ENCODE measurements at places on chromosomes 2 and 18.

- no peak for ATAC-seq
These were observed 48.1 kb downstream of the GALNT3 start for GRCh38 chr2:165745916-165746315.

GRCh38 chr2:6948677-6949351 is 31.6 kb downstream of the RNF144A start:
- ATAC-seq: no peak

DNA sequence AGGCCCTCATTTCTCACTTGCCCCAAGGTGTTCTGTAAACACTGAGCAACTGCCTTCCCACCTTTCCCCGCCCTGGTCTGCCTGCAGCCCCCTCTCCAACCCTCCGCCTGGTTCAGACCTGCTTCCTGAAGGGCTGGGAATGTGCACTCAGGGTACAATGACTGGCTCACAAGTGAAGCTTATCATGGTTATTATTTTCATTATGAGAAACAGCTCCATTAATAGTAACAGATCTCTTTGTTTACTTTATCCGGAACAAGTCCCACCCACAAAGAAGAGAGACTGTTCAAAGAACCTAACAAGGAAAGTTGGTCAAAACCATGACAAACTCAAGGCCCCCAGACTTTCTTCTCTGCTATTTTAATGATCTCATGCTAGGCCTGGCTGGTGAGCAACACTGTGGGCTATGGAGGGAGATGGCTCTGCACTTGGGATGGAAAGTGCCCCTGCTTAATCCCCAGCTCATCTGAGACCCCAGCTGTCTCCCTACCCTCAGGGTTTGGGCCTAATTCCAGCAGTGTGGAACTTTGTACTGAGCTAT is 36.7 kb downstream of the ARHGAP25 start:
- peak; percentile 13 for ATAC-seq

GRCh38 chr2:219848882-219849281 is 221.5 kb downstream of the SLC4A3 start:
- ATAC-seq: no peak

DNA sequence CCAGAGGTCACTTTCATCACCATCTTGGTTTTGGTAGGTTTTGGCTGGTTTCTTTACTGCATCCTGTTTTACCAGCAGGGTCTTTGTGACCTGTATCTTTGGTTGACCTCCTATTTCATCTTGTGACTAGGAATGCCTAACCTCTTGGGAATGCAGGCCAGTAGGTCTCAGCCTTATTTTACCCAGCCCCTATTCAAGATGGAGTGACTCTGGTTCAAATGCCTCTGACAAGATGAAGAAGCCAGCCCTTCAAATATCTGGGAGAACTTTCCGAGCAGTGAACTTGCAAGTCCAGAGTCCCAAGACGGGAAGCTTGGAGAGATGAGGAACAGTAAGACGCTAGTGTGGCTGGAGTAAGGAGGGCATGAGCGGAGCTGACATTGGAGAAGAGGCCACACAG is 28.6 kb downstream of the PROKR1 start:
- ATAC-seq: no peak

DNA sequence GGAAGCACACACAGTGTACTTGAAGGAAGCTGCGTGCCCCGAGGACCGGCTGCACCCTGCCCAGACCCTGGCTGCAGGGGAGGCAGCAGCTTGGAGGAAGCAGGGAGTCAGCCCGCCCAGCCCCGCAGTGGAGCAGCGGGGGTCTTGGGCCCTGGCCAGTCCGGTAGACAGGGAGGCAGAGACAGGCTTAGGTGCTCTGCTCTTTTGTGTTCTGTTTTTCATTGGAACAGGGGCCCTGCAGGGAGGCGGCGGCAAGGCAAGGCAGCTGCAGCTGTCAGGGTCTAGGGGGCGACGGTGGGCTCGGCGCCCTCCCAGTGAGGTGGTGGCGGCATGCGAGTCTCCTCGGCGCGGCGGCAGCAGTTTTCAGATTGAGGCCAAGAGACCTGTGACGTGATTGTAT is 53.3 kb upstream of the TFCP2L1 start:
- no peak for ATAC-seq

- no peak for ATAC-seq
These were observed 60.2 kb downstream of the E2F6 start for GRCh38 chr2:11405599-11406266.

- ATAC-seq: no peak
These were observed 108.0 kb downstream of the SLC8A1 start for GRCh38 chr2:40343902-40344301.

DNA sequence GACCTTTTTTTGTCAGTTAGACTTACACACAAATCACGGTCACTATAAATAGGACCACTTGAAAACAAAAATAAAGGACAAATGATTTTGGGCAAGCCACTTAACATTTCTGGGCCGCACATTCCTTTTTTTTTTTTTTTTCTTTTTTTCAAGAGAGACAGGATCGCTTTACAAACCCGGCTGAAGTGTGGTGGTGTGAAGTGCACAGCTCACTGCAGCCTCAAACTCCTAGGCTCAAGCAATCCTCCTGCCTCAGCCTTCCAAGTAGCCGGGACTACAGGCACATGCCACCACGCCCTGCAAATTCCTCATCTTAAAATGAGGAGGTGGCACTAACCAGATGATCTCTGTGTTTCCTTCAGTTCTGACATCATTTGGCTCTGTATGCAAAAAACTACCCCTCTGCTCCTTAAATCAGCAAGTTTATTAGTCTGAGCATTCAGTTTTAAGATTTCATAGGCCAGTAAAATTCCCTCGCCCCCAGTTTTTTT is 28.3 kb upstream of the MRO start:
- no peak for ATAC-seq

GRCh38 chr18:70058916-70059315 is 111.2 kb upstream of the CD226 start:
- ATAC-seq: no peak

DNA sequence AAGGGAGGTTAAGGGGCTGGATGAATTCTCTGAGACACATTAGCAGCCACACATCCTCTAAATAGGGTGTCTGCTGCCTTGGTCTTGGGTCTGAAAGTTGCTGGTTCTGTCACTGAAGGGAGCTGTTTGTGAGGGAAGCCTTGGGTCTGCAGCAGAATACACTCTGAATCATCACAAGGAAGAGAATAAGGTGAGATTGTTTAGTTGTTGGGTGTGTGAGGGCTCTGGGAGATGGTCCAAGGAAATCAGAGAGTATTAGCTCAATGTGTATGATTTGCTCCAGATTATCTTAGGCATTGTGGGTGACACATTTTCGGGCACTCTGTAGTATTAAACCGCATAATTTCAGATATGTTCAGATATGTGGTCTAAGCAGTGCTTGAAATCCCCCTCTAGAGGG is 548.5 kb downstream of the SLC4A3 start:
- ATAC-seq: no peak

- ATAC-seq: no peak
These were observed 147.3 kb downstream of the AGAP1 start for GRCh38 chr2:235640926-235641723.

DNA sequence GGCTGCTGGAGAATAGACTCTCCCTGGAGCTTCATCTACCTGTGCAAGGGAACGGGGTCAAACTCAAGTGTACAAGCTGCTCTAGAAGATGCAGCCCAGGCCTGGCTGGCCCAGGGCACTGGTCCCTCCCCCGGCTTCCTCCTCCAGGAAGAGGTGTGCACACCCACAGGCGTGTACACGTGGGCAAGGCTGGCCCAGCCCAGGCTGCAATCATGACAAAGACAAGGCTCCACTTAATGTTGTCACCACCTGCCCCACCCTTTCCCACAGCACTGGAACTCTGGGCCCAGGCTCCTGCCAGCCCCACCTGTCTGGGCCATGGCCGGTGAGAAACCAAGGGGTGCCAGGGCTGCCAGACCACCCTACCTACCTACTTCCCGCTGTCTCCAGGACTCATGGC is 29.6 kb upstream of the ALPP start:
- ATAC-seq: peak; percentile 13

- ATAC-seq: no peak
These were observed 320.0 kb downstream of the LRATD1 start for GRCh38 chr2:14952400-14952963.

GRCh38 chr2:69482471-69482870 is 45.2 kb upstream of the NFU1 start:
- no peak for ATAC-seq

- no peak for ATAC-seq
These were observed 44.5 kb downstream of the PSMD14 start for GRCh38 chr2:161352719-161353118.

GRCh38 chr18:54805571-54806334 is 22.5 kb upstream of the RAB27B start:
- no peak for ATAC-seq

- no peak for ATAC-seq
These were observed 3.6 kb downstream of the IAH1 start for GRCh38 chr2:9477914-9478313.

DNA sequence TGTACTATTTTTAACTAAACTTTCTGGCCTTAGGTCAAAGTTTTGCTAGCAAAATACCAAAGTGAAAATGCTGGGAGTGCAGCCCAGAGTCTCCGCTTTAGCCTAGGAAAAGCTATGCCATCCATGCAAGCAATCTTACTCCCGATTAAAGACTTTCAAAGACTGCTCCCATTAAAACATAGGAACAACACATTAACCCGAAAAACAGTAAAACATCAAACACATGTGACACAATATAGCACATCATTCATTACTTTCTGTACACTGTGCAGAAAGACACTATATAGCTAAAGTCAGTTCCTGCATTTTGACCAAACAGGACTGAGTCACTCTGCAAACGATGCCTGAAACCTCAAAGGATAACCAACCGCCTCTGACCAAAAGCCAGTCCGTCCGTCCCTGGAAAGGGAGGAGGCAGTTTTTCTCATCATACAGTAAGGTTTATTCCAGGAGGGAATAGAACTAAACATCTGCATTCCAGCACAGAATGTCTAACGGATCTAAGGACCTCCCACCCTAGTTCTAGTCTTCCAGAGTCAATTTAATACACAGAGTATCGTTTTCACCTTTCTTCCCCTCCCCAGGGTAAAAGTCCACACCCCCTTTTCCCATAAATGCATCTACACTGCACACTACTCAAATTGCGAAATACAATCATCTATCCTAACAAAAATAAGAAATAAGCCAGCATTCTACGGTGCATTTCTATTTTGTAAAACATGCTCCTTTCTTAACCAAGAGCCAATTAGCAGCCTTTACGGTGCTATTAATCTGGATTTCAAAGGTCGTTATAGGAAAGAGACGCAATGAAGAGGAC is 1.7 kb downstream of the ROCK2 start:
- no peak for ATAC-seq

- no peak for ATAC-seq
These were observed 238.7 kb downstream of the TGIF1 start for GRCh38 chr18:3688690-3689089.

- ATAC-seq: no peak
These were observed 34.4 kb downstream of the YPEL5 start for GRCh38 chr2:30181176-30181575.

DNA sequence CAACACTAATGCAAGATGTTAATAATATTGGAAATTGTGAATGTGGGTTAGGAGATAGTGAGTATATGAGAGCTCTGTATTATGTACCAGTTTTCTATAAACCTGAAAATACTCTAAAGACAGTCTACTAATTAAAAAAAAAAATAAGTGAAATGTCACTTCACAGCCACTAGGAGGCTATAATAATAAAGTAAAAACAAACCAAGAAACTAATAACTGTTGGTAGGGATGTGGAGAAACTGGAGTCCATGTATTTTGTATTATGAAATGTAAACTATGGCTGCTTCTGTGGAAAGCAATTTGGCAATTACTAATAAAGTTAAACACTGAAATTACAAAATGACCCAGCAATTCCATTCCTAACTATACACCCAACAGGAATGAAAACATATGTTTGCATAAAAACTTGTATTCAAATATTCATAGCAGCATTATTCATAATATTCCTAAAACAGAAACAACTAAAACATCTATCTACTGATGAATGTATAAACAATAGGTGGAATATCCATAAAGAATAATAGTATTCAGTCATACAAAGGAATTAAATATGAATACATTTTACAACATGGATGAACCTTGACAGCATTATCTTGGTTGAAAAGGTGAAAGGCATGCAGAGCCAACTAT is 36.2 kb downstream of the CCDC178 start:
- no peak for ATAC-seq

GRCh38 chr2:10246831-10247230 is 55.9 kb upstream of the HPCAL1 start:
- ATAC-seq: no peak

DNA sequence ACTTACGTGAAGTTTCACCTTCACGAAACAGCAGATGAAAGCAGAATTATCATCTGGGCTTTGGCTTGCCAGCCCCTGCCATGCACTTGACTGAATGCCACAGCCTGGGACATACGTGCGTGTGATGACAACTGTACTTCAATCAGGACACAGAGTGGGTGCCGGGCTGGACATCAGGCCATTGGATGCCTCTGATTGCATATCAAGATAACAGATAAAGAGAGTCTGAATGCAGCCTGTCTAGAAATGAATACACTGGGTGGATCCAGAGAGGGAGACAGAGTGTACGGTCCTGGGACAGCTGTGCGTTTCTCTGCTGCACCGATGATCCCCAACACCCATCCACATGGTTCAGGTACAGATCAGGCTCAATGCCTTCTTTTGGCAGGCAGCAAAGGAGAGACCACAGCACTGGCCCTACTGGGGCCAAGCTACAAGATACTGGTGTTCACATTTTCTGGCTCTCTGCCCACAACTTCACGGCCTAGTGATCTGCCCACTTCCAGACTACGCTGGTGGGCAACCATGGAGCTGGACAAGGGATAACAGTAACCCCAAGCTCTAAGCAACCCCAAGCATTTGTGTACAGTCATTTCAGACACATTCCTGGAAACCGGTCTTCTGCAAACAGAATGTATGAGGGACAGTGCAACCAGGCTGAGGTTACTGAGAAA is 35.6 kb downstream of the FBLN7 start:
- ATAC-seq: peak; percentile 38

DNA sequence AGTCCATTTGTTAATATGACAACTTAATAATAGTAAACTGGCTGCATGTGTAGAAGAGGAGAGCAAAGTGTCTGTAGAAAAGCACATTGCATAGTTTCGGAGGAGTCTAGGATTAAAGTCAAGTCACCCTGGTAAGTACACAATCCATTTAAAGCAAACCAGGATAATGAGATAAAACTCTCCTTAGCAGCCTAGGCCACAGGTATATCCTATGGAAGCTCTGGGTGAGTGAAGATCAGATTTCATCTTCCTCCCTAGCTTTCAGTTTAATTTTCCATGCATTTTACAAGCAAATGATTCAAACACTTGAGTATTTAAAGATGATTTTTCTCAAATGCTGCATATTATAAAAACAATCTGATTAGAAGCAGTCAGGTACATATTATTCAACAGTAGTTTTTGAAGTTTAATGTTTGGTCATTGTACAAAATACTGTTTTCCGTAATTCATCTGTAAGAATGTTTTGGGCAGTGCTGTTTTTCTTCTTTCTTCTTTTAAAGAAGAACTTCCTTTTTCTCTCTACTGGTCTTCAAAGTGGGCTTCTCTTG is 10.2 kb downstream of the CERS6 start:
- ATAC-seq: no peak

GRCh38 chr2:7012141-7012764 is 95.0 kb downstream of the RNF144A start:
- no peak for ATAC-seq

GRCh38 chr2:1750933-1751766 is 6.8 kb upstream of the PXDN start:
- ATAC-seq: no peak
